ENCODE measurements at places on chromosomes 12 and 14.

DNA sequence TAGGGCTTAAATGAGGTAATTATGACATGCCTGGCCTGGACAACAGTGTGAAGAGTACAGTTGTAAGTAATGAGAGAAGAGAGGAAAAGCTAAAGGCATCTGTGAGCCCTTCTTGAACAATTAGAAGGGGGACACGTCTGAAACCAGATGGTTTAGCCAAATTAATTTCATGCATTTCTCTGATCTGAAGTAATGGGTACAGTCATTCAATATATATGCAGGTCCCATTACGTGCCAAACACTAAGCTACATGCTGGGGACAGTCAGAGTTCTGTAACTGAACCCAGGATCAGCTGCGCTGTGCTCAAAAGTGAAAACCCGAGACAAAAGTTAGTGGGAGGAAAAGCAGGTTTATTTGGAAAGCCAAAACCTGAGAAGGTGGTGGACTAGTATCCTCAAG is 207.2 kb upstream of the TMTC1 start:
- H3K4me3 ChIP-seq = no peak overlapping the region
- no peaks in the 10 kb centered on the region for H3K27me3 ChIP-seq
- no peak overlapping the region for H3K27ac ChIP-seq
- no peaks in the 10 kb centered on the region for H3K36me3 ChIP-seq

DNA sequence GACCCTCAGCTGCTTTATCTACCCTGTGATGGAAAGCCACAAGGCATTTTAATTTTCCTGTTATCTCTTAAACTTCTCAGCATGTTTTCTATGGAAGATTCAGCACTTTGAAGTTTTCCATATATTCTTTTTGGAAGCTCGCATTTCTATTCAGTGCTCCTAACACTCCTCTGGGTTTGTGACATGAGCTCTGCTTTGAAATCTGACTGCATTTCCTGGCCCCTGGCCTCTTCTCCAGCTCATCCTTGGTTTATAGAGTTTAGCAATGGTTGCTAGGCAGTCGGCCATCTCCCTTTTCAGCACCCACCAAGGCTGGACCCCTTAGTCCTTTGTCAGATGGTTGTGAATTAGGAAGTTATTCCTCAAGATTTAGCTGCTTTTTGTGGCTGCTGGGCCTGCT is 150.6 kb downstream of the KCNA5 start:
- H3K4me3 ChIP-seq = no peak overlapping the region
- peaks cover 8% of the 10 kb centered on the region for H3K27me3 ChIP-seq
- DNase-seq = no peak
- no peak overlapping the region for H3K27ac ChIP-seq

- H3K27ac ChIP-seq = no peak overlapping the region
- no peaks in the 10 kb centered on the region for H3K27me3 ChIP-seq
- H3K4me3 ChIP-seq = no peak overlapping the region
Observed at GRCh38 chr12:13079440-13079906, 24.0 kb downstream of the GSG1 start.

- H3K27ac ChIP-seq = no peak overlapping the region
- peaks cover 6% of the 10 kb centered on the region for H3K4me1 ChIP-seq
- no peak for DNase-seq
- H3K36me3 ChIP-seq = no peaks in the 10 kb centered on the region
- H3K27me3 ChIP-seq = peaks cover 2% of the 10 kb centered on the region
- H3K4me3 ChIP-seq = no peak overlapping the region
Observed at GRCh38 chr14:54193871-54194270, 202.9 kb upstream of the CDKN3 start.

DNA sequence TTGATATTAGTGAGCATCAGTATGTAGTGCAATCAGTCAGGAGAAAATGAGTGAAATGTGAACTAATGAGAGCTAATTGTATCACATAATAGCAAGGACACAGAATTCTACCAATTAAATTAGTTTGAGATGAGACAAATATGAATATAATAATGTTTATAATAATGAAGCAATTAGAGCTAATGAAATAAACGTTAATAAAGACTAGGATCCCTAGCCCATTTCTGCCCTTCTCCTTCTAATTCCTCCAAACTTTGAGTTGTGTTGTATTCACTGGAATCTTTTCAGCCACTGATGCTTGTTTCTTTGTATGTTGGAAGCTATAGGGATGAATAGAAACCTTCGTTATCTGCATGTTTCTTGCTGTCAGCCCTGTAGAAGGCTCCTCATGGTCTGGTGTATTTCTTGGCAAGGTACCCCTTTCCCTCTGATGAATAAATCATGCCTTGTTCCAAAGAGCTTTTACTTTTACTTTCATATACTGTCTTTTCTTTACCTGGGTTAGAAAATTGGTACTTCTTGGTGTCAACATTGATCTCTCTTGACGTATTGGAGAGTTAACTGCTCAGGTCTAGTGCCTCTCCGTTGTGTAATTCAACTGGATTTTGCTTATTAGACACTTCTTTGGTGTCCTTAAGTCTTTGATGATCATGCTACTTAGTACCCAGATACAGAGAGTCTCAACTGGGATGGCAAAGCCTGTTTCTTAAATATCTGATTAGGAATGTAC is 154.8 kb downstream of the PTCSC3 start:
- no peaks in the 10 kb centered on the region for H3K36me3 ChIP-seq
- no peak overlapping the region for H3K4me3 ChIP-seq
- H3K27me3 ChIP-seq = peaks cover 7% of the 10 kb centered on the region

DNA sequence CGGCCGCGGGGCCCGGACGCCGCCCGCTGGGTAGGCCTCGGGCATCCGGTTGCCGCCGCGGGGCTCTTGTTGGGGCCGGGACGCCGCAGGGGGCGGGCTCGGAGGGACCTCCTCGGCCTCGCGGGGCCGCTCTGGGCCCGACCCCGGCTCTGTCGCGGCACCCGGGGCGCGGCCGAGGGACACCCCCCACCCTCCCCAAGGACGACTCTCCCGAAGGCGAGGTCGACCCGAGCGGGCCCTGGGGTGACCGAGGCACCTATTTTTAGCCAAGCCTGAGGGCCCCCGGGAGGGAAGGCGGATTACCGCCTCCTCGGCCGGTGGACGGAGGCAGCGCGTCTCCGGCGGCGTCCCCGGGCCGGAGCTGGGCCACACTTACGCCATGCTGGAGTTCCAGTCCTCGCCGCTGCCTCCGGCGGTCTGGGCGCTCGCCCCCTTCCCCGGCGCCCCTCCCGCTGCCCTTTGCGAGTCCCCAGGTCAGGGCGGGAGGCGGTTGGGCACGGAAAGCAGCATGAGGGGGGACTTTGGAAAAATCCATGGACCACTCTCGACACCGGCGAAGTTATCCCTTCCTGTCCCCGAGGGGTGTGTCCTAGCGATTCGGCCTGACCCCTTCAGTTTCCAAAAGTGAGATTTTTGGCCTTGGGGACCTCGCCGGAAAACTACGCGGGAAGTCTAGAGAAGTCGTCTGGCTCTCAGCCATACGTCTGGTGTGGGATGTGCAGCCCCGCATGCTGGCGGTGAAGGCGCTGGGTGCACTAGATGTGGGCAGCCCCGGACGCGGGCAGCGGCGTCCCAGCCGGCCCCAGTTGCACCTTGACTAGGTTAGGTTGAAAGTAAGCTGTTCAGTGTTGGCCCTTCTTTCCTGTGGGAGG is 699 bp downstream of the KTN1 start:
- H3K27ac ChIP-seq = peak overlapping the region; percentile 85
- no peaks in the 10 kb centered on the region for H3K36me3 ChIP-seq
- no peaks in the 10 kb centered on the region for H3K27me3 ChIP-seq
- H3K4me3 ChIP-seq = peak overlapping the region; percentile 84
- peaks cover 36% of the 10 kb centered on the region for H3K4me1 ChIP-seq

- H3K4me1 ChIP-seq = no peaks in the 10 kb centered on the region
- no peak for DNase-seq
- H3K4me3 ChIP-seq = no peak overlapping the region
Observed at GRCh38 chr12:11264501-11264900, 5.0 kb downstream of the PRB3 start.

GRCh38 chr12:112808156-112808555 is 16.6 kb downstream of the RPH3A start:
- no peak overlapping the region for H3K4me3 ChIP-seq
- H3K27ac ChIP-seq = no peak overlapping the region
- H3K36me3 ChIP-seq = no peaks in the 10 kb centered on the region
- H3K27me3 ChIP-seq = peaks cover 22% of the 10 kb centered on the region

- H3K4me1 ChIP-seq = no peaks in the 10 kb centered on the region
- no peaks in the 10 kb centered on the region for H3K27me3 ChIP-seq
- DNase-seq = no peak
- no peak overlapping the region for H3K4me3 ChIP-seq
- no peaks in the 10 kb centered on the region for H3K36me3 ChIP-seq
Observed at GRCh38 chr14:104573930-104574329, 5.6 kb upstream of the C14orf180 start.

- peaks cover 5% of the 10 kb centered on the region for H3K4me1 ChIP-seq
- peaks cover 11% of the 10 kb centered on the region for H3K27me3 ChIP-seq
- no peak for DNase-seq
- H3K27ac ChIP-seq = no peak overlapping the region
- H3K36me3 ChIP-seq = no peaks in the 10 kb centered on the region
- no peak overlapping the region for H3K4me3 ChIP-seq
Observed at GRCh38 chr12:28088566-28089272, 101.5 kb upstream of the CCDC91 start.

DNA sequence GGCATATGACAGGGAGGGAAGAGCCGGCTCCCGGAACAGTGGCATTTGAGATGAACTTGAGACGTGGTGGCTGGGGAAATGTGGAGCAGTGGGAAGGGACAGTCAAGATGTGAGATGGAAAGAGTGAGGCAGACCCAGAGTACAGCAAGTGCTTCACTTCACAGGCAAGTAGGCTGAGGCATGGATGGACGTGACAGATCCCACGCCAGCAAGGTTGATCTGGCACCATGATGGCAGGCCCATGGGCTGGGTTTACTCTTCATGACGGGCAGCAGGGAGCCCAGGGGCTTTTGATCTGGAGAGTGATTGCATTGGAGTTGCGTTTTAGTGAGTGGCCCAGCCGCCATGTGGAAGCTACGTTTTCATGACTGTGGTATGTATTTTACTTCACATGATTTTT is 17.9 kb upstream of the EML1 start:
- DNase-seq = no peak
- H3K36me3 ChIP-seq = no peaks in the 10 kb centered on the region
- peaks cover 37% of the 10 kb centered on the region for H3K27me3 ChIP-seq
- H3K4me3 ChIP-seq = no peak overlapping the region
- no peaks in the 10 kb centered on the region for H3K4me1 ChIP-seq

DNA sequence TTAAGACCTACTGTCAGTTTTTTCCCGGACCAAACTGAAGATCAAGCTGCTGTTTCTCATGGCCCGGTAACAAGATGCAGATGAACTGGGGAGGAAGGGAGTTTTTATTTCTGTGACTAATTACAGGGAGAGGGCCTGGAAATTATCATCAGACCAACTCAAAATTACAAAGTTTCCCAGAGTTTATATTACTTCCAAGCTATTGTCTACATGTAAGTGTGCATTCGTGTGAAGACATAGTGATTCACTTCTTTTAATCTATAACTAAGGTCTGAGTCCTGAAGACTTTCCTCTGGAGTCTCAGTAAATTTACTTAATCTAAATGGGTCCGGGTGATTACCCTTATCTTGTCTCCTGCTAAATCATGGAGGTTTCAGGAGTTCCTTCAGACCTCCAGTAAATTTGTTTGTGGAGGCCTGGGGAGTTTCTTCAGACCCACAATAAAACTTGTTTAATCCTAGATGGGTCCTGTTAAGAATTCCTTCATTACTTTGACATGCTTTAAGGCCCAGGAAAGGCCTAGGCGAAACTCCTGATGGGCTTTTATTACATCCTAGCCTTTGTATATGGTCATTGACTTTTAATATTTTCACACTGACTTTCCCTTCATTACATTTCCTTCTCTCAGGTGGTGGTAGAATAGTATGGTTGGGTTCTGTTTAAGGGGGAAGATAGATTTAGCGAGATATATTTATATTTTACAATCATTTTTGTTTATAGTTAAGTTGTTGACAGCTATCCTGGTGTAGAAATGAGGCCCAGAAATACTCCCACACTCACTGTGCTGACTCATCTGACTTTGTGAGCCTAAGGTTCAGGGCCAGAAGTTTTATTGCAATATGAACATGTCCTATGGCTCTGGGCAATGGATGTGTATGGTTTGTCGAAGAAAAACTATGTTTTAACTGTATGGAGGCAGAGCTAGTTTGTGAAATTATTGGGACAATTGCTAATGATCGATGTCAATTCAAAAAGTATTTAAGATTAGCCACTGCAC is 627.0 kb upstream of the FBXO33 start:
- no peak for DNase-seq
- H3K27me3 ChIP-seq = no peaks in the 10 kb centered on the region
- H3K27ac ChIP-seq = no peak overlapping the region
- H3K4me1 ChIP-seq = no peaks in the 10 kb centered on the region

GRCh38 chr12:121600702-121601336 is 20.0 kb upstream of the KDM2B start:
- H3K36me3 ChIP-seq = peaks cover 3% of the 10 kb centered on the region
- no peak overlapping the region for H3K27ac ChIP-seq
- H3K4me3 ChIP-seq = no peak overlapping the region
- DNase-seq = no peak

- H3K27ac ChIP-seq = no peak overlapping the region
- peaks cover 16% of the 10 kb centered on the region for H3K27me3 ChIP-seq
- peaks cover 5% of the 10 kb centered on the region for H3K4me1 ChIP-seq
- DNase-seq = no peak
- no peak overlapping the region for H3K4me3 ChIP-seq
Observed at GRCh38 chr14:30882431-30882830, 8.1 kb downstream of the COCH start.

DNA sequence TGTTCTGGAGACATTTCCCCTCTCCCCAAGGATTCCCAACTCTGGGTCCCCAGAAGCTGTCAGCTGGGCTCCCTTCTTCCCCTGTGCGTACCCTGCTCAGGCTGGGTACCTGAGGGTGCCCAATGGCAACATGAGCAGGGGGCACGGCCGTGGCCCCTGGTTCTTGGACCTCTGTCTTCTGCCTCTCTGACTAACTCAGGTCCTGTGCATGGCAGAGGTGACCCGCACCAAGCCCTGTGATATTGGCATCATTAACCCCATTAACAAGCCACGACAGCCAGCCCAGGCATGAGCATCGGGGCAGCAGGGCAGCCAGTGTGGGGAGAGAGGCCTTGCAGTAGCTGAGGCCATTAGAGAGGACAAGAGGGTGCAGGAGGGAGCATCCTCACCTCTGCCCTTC is 28.4 kb downstream of the RTL1 start:
- no peaks in the 10 kb centered on the region for H3K4me1 ChIP-seq
- DNase-seq = no peak
- H3K4me3 ChIP-seq = no peak overlapping the region
- no peaks in the 10 kb centered on the region for H3K27me3 ChIP-seq
- no peak overlapping the region for H3K27ac ChIP-seq
- no peaks in the 10 kb centered on the region for H3K36me3 ChIP-seq

- peaks cover 2% of the 10 kb centered on the region for H3K4me1 ChIP-seq
- peaks cover 34% of the 10 kb centered on the region for H3K36me3 ChIP-seq
- DNase-seq = no peak
- no peak overlapping the region for H3K4me3 ChIP-seq
- H3K27me3 ChIP-seq = no peaks in the 10 kb centered on the region
- H3K27ac ChIP-seq = no peak overlapping the region
Observed at GRCh38 chr12:45415393-45415817, 199.5 kb downstream of the ANO6 start.

- H3K36me3 ChIP-seq = peaks cover 2% of the 10 kb centered on the region
- DNase-seq = no peak
- peaks cover 12% of the 10 kb centered on the region for H3K4me1 ChIP-seq
- no peak overlapping the region for H3K4me3 ChIP-seq
- no peak overlapping the region for H3K27ac ChIP-seq
Observed at GRCh38 chr14:65277580-65278270, 134.8 kb upstream of the FUT8 start.

All from activated CD4-positive, alpha-beta T cell treated with anti-CD3 and anti-CD28 coated beads, Interleukin-2, amount 10 ng/mL, durations not matched to agents 7 days and 5 days (primary cell).